T-cell (primary cell): ENCODE measurements at places on chromosomes 4 and X.

- DNase-seq: no peak
Measured at GRCh38 chrX:36867143-36867542, 141.0 kb upstream of the FAM47C start.

DNA sequence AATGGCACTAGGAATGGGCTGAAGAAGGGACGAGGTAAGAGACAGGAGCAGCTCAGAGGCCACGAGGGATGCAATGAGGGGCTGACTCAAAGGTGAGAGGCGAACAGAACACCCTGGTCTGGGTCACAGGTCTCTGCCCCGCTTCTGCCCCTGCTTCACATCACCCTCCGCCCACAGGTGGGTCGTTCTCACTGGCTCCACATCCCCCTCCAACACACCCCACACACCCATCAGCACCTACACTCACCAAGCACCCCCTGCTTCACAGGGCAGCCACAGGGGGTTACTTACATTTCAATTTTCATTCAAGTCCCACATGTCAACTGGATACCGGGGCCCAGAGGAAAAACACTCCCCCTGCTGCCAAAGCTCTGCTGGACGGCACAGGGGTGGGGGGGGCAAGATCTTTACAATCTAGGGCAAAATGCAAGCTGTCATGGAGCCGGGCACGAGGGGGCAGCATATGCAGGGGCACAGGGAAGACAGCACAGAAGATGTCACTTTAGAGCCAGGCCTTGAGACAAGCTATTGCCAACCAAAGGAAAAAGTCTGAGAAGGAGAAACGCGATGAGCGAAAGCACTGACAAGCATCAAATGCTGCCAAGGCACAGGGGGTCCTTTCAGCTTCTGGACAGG is 94.0 kb downstream of the AFAP1 start:
- peak; percentile 45 for DNase-seq

GRCh38 chr4:140808256-140808655 is 52.1 kb upstream of the TBC1D9 start:
- no peak for DNase-seq

DNA sequence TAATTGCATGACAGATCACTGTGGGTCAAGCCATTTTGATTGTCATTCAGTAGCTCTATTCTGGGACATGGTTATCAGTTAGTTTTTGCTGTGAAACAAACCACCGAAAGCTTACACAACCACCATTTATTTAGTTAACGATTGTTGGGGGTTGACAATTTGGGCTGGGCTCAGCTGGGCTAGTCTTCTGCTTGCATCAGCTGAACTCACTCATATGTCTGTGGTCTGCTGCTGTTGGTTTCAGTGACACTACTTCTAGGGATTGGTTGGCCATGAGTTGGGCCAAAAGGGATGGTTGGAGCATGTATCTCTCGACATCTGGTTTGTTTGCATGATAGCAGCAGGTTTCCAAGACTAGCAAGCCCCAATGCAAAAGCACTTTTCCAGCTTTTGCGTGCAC is 5.3 kb upstream of the SMIM10 start:
- no peak for DNase-seq

DNA sequence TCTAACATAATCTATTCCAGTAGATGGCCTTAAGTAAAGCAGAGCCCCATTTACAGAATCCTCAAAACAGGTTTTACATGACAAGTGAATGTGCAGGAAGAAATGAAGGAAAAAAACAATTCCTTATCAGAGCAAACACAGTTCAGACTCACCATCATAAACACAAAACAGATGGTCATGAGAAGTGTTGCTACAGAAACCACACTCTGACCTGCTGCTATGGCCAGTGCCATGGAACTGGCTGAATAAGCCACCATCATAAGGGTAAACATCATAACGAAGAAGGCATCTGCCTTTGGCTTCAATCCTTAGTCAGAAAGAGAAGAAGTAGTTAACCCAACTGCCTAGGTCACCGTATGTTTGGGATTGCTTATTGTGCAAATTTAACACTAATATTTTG is 61.1 kb downstream of the ABCG2 start:
- no peak for DNase-seq

GRCh38 chr4:134780244-134780643 is 578.7 kb upstream of the PABPC4L start:
- DNase-seq: no peak
